ENCODE measurements at places on chromosomes 12 and 14.

GRCh38 chr12:20429852-20430251 lies 61.5 kb downstream of the PDE3A start:
- no peak for DNase-seq

DNA sequence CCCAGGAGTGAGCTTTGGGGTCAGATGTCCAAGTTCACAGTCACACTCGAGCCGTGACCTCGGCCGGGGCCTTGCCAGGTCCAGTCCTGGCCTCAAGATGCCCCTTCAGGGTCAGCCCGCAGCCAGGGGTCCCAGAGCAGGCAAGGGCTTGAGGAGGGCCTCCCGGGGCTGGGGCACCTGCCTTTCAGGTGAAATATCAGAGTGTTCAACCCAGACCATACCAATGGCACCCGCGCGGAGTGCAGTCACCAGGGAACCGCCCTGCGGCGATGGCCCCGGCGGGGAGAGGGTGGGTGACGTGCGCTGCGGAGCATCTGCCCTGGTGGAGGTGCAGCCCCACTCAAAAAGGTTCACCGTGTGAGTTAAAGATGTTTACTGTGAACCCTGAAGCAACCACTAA lies 16.9 kb downstream of the LRCOL1 start:
- no peak for DNase-seq

- no peak for DNase-seq
Observed at GRCh38 chr14:101962503-101962874, 1.9 kb upstream of the DYNC1H1 start.

GRCh38 chr12:111304642-111305071 lies 64.2 kb downstream of the PHETA1 start:
- no peak for DNase-seq

DNA sequence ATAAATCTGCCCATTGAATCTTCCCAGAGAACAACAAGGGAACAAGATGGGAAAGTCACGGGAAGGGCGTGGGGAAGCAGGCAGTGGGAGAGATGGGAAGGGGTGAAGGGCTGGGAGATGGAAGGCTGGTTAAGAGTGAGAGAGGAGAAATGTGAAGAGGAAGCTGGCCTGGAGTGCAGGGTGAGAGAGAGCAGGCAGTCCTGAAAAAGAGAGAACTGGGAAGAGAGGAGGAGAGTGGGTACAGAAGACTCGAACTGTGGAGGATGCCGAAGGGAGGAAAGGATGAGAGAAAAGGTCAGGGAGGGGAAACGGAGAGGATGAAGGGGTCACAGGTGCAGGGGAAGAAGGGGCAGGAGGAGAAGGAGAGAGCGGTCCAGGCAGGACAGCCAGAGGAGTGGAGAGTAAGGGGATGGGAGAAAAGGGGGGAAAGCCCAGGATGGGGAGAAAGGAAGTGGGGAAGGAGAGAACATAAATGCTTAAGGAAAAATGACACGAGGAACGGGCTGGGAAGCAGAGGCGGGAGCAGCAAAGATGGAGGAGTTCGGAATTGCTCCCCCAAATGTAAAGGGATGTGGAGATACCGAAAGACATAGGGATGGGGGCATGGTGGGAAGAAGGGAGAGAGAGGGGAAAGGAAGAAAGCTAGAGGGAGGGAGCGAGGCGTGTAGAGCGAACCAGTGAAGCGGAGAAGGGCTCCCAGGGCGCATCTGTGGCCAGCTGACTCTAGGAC lies 1.2 kb downstream of the PIANP start:
- no peak for DNase-seq

- no peak for DNase-seq
Observed at GRCh38 chr12:94930216-94930654, 73.3 kb downstream of the NDUFA12 start.

DNA sequence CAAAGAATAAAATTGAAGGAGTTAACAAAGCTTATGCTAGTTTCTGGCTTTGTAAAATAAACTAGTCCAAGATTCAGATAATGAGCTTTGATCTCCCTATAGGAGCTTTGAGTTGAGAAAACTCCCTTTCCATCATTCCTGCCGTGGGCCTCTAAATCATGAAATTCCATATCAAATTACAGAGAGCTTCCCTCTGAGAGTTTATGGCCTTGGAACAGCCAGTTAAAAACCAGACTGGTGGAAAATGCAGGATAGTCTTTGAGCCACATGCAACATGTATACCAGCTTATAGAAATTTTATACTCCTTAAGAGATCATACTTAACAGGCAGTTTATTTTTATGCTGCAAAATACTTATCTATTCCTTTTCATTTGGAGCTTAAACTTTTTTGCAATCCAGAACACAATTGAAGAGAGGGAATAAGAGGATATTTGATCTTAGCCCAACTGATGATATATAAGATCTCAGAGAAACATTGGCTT lies 175.8 kb upstream of the ATP2B1 start:
- no peak for DNase-seq

DNA sequence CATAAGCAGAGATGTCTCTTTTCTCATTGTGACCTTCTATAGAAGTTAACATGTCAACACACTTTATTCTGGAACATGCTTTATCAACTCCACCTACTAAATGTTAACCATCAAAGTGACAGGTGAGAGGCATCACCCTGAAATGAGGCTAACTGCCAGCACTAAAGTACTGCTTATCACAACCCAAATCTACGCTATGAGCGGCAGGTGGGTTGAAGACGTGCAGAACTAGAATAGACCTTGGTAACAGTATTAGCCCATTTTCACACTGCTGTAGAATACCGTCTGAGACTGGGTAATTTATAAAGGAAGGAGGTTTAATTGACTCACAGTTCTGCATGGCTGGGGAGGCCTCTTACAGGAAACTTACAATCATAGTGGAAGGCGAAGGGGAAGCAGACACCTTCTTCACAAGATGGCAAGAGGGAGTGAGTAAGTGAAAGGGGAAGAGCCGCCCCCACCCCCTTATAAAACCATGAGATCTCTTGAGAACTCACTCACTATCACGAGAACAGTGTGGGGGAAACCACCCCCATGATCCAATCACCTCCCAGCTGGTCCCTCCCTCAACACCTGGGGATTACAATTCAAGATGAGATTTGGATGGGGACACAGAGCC lies 359.0 kb downstream of the SEC23A start:
- DNase-seq, result no peak
